ENCODE measurements at places on chromosomes 1 and 21. TPM values are rescaled to one million over a fixed set of nuclear protein-coding genes. Genes with fewer than 3 reads are reported as not detected.

DNA sequence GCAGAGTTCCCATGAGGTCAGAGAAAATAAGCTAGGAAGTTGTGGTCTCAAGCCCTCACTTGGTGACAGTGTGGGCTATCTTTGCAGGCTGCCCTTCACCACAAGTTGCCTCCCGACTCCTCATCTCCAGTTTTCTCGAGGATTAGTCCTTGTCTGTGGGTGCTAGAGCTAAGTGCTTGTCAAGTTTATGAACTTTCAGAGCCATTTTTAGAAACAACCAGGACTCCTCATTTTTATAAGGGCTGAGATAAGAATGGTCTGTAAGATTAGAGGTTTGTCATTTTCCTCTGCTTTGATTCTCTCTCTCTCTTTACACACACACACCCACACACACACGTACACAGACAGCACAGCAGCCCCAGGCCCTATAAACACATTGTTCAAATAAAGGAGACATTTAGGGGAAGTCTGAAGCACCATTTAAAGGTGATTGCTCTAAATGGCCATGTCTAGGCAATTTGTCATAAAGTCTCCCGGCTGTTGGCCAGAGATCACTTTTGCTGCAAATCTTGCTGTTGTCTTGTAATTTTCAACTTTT is 127.2 kb downstream of the LACTBL1 start:
- no peak for DNase-seq

GRCh38 chr1:154265586-154265985 is 6.8 kb upstream of the HAX1 start:
- DNase-seq, result no peak

GRCh38 chr1:44019466-44019948 is 11.8 kb downstream of the SLC6A9 start:
- no peak for DNase-seq

- DNase-seq, result no peak
Measured at GRCh38 chr1:47243910-47244309, 11.9 kb upstream of the TAL1 start.

DNA sequence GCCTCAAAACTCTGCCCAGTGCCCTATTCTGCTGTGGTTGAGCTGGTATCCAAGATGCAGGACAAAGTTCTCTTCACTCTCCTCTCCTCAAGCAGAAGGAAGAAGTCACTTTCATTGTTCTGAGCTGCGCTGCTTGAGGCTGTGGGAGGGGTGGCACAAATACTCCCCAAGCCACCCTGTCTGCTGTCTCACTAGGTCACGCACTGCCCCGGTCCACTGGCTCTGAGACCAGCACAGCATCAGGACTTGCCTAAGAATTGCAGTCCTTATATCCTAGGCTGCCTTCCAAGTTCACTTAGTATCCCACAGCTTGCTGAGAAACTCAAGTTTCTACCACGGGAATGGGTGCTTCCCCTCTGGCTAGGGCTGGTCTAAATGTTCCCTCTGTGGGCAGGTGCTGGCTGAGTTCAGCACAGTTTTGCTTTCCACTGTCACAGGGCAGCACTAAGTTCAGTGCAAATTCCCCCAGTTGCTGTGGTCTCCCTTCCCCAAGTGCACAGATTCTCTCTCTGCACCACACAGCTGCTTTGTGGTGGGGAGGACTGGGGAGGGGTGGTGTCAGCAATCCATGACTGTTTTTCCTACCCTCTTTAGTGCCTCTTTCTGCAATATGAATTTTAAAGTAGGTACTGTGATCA is 32.4 kb downstream of the SLC9C2 start:
- DNase-seq, result no peak

DNA sequence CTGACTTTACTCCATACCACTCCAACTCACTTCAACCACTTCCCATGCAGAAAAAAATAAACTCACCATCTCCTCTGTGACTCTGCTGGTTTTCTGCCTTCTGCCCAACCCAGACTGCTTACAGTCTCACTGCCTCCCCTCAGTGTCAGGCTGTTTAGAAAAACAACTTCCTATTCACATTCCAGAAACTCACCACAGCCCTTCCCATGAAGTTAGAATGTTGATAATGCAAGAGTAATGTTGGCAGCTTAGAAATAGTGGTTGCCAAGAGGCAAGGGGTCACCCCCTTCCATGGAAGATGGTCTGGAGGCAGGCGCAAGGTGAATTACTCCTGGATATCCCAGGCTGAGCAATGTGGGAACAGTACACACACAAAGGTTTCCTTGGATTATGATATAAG is at the start of gene SELP:
TSS of gene SELP (minus strand) at position 119 of the 400 bp plus-strand sequence. CDS start at position 69, 50 bp downstream.
- DNase-seq, result no peak

- no peak for DNase-seq
Measured at GRCh38 chr1:210771131-210771530, 362.8 kb downstream of the KCNH1 start.

DNA sequence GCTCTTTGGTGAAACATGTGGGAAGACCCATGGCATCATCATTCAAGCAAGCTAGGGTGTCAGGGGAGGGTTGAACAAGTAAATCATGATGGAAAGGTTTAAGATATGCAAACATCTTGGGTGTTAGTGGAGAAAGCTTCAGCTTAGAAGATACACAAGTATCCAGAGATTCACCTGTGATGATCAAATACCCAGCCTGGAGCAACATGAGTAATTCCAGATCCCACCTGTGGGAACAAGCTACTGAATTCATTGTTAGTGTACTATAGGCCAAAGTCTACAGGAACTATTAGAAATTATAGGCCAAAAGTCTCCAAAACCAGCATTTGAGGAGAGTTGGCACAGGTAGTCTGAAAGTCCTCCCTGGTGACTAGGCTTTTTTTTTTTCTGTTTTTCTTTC is 499.9 kb downstream of the NUF2 start:
- no peak for DNase-seq

Gene OR2L3
- not detected for polyA plus RNA-seq

Gene TFF1
- polyA plus RNA-seq, result not detected

Gene FCMR
- polyA plus RNA-seq, result 2.5 TPM

Gene AADACL3
- polyA plus RNA-seq, result not detected

Gene FAM72A
- 4.8 TPM for polyA plus RNA-seq

Data from renal pelvis (tissue), 12 donors.